Osteocyte (in vitro differentiated cells): ENCODE measurements at places on chromosomes 12 and 14.
A peak's percentile ranks its signal among the peaks of the same experiment; 100 is the strongest.

DNA sequence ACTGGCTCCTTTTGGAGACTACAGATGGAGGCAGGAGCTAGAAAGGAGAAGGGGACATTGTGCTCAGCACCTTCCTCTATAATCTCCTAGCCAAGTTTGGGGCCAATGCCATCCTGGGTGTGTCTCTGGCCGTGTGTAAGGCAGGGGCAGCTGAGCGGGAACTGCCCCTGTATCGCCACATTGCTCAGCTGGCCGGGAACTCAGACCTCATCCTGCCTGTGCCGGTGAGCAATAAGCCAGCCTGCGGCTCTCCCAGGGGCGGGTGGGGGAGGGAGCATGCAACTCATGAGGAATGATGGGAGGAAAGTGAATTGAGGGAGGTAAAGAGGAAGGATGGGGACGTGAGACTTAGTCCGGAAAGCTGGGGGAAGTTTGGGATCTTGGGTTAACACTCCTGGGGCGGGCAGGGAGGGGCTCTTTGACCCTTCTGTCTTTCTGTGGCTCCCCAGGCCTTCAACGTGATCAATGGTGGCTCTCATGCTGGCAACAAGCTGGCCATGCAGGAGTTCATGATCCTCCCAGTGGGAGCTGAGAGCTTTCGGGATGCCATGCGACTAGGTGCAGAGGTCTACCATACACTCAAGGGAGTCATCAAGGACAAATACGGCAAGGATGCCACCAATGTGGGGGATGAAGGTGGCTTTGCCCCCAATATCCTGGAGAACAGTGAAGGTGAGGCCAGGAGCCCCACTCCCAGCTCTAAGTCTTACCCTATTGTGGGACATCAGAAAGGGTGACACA, 3.3 kb downstream of the ENO2 start:
- no peak for DNase-seq
- no peak overlapping the region for H3K4me3 ChIP-seq
- no peaks in the 10 kb centered on the region for H3K27me3 ChIP-seq
- peaks cover 18% of the 10 kb centered on the region for H3K4me1 ChIP-seq
- peaks cover 4% of the 10 kb centered on the region for H3K36me3 ChIP-seq

DNA sequence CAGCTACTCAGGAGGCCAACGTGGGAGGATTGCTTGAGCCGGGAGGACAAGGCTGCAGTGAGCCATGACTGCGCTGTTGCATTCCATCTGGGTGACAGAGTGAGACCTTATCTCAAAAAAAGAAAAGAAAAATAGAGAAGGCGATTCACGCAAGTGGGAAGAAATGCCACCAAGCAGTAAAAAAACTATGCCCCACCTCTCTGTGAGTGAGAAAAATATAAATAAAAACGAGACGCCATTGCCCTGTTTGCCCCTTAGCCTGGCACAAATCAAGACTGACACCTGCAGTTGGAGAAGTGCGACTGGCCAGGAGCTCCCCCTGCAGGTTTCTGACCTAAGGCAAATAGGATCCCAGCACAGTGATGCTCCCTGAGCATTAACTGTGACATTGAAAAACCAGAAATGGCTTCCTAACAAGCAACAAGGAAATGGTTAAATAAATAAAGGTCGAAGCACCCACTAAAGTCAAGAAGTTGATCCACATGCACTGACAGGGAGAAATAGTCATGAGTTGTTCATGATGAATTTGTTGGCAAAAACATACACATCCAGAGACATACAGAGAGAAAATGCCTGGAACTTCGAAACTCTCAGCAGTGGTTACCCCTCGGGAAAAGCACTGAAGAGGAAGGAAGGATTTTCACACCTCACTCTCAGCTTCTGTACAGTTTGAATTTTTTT, 21.1 kb downstream of the GSC start:
- H3K4me3 ChIP-seq: no peak overlapping the region
- H3K4me1 ChIP-seq: no peaks in the 10 kb centered on the region
- H3K27me3 ChIP-seq: peaks cover 27% of the 10 kb centered on the region

DNA sequence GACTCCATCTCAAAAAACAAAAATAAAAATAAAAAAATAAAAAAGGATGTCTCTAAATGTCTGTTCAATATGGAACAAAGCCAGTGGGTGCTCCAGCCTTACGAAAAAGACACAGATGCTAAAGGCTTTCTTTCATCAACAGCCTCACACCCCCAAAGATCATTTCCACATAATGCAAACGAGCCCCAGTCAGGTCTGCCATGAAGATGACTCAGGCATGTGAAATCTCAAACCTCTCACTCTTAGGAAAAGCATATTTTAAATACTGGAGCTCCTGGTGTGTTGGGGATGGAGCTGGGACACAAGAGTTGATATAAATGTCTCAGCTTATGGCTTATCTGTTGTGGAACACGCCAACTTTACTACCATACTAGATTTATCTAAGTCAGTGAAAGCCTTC, 49.9 kb upstream of the PLXNC1 start:
- peak overlapping the region; percentile 27 for H3K27ac ChIP-seq
- H3K27me3 ChIP-seq: no peaks in the 10 kb centered on the region
- peaks cover 47% of the 10 kb centered on the region for H3K4me1 ChIP-seq
- no peaks in the 10 kb centered on the region for H3K36me3 ChIP-seq
- no peak for DNase-seq

DNA sequence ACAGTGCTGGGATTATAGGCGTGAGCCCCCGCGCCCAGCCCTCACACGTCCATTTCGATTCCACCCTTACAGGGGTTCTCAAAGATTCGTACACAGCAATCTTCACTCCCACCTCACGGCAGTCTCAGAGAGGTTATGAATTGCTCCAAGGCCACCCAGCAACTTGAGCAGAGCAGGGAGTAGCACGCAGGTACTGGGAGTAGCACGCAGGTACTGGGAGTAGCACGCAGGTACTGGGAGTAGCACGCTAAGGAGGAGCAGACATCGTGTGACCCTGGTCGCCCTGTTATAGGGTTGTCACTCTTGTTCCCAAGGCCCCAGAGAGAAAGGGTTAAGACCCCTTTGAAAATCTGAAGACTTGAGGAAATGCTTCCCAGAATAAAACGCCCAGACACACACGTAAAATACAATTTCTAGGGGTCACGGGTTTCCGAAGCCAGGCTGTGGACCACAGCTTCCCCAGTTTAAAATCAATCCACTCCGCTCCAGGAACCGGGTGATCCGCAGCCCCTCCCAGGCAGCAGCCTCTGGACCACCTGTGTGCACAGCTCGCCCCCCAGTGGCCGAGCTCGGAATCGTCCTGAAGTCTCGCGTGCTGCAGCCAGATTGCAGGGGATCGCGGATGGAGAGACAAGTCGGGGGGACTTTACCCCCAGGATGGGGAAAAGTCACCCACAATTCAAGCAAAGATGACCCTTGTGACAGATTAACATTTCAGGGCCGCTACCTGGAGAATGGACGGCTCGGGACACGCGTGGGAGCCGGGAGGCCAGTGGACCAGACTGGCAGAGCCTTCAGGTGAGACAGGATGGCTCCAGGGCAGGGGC, 92.0 kb downstream of the SCARB1 start:
- no peak overlapping the region for H3K27ac ChIP-seq
- no peak overlapping the region for H3K4me3 ChIP-seq
- H3K4me1 ChIP-seq: peaks cover 73% of the 10 kb centered on the region
- DNase-seq: peak; percentile 94
- no peaks in the 10 kb centered on the region for H3K36me3 ChIP-seq

GRCh38 chr12:10716704-10717315, 6.3 kb downstream of the YBX3 start:
- H3K4me1 ChIP-seq: peaks cover 62% of the 10 kb centered on the region
- H3K36me3 ChIP-seq: peaks cover 32% of the 10 kb centered on the region
- peak overlapping the region; percentile 97 for H3K27ac ChIP-seq
- DNase-seq: peak; percentile 88
- peak overlapping the region; percentile 74 for H3K4me3 ChIP-seq
- no peaks in the 10 kb centered on the region for H3K27me3 ChIP-seq

DNA sequence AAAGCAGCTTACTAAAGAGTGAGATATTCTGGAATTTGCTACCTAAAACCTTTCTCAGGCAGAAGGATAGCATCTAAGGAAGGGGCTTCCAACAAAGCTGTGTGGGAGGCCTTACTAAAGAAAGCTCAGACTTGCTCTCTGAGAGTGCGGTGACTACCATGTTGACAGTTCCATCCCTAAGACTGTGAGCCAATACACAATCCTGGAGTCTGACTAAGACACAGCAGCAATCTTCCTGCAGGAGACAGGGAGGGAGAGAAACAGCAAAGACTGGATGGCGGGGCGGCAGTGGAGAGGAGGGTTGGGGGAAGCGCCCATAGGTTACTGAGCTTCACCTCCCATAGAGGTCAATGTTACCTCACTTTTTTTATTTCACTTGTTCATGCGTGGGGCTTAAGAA, 70.9 kb downstream of the KITLG start:
- H3K36me3 ChIP-seq: no peaks in the 10 kb centered on the region
- peaks cover 10% of the 10 kb centered on the region for H3K4me1 ChIP-seq
- no peaks in the 10 kb centered on the region for H3K27me3 ChIP-seq
- no peak overlapping the region for H3K4me3 ChIP-seq
- no peak for DNase-seq
